Stimulated activated CD8-positive, alpha-beta memory T cell treated with anti-CD3 and anti-CD28 coated beads, Interleukin-15, amount 100 ng/mL, for 4 hours (primary cell): ENCODE measurements at places on chromosomes 3 and 15.
A peak's percentile ranks its signal among the peaks of the same experiment; 100 is the strongest.

DNA sequence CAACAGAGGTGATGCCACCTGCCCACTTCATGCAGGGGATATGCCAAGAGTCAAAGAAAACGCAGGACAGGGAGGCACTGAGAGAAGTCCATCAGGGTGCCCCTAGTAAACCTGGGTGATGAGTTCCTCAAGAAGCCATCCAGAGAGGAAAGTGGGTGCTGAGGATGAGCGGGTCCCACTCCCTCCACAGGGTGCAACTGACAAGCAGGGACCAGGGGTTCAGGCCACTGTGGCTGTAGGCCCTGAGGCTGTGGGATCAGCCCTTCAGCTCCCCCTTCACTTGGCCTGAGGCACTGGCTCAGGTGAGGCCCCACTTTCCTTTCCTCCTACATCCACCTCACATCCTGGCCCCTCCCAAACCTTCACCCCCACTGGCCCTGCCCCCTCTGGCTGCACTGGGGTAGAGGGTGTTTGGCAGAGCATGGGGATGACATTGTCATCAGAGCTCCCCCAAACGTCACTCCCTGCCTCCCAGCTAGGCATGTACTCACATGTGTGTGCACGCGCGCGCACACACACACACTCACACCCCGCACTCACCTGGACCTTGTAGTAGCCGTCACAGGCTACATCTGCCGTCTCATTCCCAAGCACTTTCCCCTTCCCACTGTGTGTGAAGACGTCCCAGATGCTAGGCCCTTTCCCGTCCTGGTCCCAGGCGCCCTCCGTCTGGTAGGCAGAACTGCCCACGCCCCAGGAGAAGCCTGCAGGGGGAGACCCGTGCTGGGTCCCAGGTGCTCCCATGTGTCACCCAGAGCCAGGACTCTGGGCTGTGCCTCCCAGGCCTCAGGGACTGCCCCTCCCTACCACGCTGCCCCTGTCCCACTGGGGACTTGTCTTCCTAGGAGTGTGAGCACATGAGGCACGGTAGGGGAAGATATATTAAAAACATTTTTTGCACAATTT is 1.4 kb downstream of the LCTL start:
- no peak for DNase-seq

DNA sequence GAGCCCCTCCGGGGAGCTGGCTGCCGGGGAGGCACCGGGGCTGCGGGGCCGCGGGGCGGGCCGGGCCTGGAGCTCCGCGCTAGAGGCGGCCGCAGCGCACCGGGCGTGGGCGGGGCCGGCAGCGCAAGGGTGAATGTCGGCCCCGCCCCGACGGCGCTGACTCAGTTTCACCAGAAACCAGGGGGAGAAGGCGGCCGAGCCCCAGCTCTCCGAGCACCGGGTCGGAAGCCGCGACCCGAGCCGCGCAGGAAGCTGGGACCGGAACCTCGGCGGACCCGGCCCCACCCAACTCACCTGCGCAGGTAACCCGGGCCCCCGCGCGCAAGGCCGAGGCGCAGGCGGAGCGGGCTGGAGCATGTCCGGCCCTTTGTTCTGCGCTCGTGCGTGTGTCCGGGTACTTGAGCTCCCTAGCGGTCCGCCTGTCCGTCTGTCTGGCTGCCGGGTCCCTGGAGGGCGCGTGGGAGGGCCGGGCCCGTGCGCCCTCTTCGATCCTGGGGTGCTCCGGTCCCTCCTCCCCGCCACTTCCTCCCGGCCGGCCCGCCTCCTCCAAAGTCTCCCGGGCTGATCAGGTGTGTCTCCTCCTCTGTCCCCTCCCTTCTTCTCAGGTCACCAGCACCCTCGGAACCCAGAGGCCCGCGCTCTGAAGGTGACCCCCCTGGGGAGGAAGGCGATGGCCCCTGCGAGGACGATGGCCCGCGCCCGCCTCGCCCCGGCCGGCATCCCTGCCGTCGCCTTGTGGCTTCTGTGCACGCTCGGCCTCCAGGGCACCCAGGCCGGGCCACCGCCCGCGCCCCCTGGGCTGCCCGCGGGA is at the start of gene SPINT1:
TSS of gene SPINT1 (plus strand) at position 164 of the 811 bp plus-strand sequence. CDS start at position 671, 507 bp downstream.
- peak; percentile 57 for DNase-seq

DNA sequence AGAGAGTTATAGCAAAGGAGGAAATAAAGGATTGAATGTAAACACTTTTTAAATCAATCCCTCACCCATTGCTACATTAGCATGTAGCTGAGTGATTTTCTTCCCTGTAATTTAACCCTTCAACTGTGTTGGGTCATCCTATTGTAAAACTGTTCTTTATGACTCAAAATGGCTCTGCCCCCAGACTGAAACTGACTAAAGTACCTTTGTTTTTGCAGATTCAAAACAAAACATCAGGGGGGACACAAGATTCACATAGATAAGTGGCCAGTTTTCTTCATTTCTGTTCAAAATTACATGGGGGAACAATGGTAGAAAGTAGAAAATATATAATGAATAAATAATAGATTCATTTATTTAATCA is 268.4 kb downstream of the IGSF11 start:
- DNase-seq, result no peak

- no peak for DNase-seq
These were observed 22.4 kb downstream of the SLMAP start for GRCh38 chr3:57778494-57778893.

GRCh38 chr3:162132981-162133380 is 636.4 kb downstream of the OTOL1 start:
- DNase-seq, result no peak

- DNase-seq, result no peak
These were observed 71.4 kb upstream of the HERC1 start for GRCh38 chr15:63905131-63905530.

DNA sequence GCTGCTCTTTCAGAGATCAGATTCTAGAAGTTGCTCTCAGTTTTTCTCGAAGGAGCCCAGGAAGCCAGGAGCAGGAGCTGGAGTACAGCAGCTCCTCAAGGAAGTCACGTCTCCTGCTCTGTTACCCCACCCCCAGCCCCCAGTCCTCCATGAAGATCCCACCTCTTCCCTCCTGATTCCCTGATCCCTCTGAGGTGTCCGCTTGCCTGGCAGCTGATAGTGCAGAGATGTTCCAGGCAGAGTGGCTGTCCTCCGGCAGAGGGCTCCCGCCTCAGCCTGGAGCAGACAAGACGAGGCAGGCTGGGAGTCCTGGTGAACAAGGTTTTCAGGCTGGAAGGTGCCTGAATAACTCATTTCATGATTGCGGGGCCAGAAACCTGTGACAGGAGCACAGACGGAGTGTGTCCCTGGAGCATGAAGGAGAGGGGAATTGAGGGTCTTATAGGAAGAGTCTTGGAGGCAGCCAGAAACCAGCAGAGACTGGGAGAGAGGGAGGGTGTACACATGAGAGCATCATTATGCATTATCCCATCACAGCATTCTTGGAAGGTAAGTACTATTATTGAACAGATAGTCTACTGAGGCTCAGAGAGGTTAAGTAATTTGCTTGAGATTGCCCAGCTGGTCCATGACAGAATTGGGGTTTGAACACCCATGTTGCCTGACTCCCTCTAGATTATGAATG is 1.2 kb downstream of the HRH1 start:
- DNase-seq, result no peak

DNA sequence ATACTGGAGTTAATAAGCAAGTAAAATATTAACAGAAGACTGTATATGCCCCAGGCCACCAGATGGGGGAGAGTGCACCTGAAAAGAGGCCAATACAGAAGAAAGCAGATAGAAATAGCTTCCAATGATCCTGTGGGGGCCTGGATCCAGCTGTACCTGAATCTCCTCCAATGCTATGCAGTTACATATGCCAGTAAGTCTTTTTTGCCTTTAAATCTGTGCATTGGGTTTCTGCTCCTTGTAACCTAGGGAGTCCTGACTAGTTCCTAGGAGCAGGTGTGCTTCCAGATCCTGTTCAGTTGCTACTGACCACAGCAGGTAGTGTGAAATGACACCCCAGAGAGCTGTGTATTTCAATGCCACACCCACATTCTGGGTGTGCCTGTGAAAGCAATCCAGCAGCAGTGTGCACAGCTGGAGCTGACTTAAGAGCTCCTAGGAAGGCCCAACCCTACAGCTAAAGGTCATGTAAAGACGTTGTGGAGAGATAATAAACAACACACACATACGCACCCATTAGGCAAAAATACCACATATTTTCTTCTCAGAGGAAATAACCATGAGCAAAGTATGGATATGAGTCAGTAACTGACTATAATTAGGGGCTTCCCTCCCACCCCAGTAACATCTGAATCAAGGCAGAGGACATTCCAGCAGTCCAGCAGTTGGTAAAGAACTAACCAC is 62.2 kb upstream of the AKAP13 start:
- no peak for DNase-seq

DNA sequence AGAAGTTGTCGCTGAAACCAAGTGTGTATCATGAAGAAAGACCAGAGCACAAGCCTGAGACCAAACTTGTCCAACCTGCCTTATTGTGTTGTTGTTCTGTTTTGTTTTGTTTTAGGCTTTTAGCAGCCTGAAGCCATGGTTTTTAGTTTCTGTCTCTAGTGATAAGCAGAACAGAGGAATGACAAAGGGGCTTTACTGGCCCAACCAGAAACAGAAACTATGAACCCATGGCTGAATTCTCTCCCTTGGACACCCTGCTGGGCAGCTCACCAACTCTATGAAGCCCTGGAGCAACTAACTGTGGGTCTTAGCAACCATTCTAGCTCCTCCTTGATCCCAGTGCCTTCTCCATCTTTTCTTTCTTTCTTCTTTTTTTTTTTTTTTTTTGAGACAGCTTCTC is 30.3 kb downstream of the HCLS1 start:
- no peak for DNase-seq

DNA sequence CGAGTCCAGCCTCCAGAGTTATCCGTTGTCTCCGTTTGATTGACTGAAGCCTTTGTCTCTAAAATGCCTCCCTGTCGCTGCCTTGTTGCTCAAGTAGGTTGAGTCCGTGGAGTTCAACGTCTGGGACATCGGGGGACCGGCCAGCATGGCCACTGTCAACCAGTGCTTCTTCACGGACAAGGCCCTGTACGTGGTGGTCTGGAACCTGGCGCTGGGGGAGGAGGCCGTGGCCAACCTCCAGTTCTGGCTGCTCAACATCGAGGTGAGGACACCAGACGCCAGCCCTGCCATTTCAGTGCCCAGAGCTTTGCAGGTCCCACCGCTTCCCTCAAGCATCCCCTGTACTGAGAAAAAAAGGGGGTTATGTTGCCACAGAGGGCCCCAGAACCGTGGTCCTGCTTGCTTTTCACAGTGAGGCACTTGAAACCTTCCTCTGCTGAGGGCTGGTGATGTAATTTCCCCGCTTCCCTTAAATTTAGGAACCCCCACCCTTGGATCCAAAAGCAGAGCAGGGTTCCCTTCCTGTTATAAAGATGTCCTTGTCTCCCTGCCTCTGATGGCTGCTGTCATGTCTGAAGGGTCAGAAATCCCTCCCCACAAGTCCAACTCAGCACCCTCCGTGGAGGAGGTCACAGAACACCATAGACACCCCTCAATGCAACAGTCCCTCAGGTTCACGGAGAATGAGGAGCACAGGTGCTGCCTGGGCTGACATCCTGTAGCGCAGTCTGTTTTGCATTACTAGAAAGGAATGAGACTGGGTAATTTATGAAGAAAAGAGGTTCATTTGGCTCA is 105.7 kb downstream of the LRRK1 start:
- no peak for DNase-seq

DNA sequence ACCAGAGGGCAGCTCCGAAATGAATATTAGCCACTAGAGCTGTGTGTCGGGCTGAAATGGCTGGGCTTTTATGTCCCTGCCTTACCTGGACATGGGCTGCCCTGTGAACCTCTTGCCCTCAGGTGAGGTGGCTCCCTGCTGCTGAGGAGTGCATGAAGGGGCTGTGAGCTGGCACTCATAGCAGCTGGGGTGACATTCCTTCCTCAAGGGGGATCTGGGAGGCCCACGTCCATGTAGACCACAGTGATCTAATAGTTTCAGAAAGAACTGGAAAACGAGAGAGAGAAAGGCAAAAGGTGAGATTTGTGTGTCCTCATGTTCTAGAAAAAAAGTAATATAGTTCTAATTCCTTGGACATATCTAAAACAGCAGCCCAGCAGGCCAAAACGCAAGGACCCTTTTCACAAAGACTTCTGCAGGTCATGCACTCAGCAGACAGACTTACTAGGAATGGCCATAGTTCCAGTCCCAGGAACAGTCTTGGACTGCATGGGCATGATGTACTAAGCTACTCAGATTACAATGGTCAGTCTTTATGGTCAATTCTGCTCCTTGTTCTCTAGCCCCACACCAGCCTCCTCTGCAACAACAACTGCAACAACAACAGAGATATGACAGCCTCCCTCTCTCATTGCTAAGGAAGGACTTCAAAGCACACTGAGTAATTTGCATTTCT is 10.8 kb upstream of the SLC24A5 start:
- no peak for DNase-seq

DNA sequence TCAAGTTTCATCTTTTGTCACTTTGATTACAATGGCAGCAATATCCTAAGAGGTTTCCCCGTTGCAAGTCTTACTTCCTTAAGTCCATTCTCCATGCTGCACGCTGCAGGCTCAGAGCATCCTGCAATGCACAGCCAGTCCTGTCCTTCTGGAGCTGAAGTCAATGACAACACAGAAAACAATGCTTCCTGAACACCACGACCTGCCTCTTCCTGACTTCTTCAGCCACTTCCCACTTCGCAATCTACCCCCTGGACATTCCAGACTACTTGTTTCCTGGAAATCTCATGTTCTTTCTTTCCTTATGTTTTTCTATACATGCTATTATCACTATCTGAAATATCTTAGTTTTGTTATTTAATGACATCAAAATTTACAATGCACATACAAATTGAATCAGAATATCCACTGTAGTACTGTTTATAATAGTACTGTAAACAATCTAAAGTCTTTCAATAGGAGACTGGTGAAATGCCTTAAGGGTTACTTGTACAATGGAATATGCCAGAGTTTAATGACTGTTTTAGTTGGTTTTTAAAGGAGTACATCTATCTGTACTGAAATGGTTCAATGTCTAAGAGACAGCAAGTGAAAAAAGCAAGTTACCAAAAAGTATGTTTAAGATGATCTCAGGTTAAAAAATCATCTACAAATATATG is 113.7 kb upstream of the PRTG start:
- no peak for DNase-seq

GRCh38 chr3:161171639-161172552 is 49.2 kb upstream of the NMD3 start:
- DNase-seq, result no peak
